HT-29 (cell line): ENCODE measurements at places on chromosomes 2 and 18.

GRCh38 chr2:158042666-158043065 is 59.0 kb upstream of the UPP2 start:
- no peak for DNase-seq

- no peak for DNase-seq
Observed at GRCh38 chr2:229646186-229646723, 68.1 kb downstream of the DNER start.

DNA sequence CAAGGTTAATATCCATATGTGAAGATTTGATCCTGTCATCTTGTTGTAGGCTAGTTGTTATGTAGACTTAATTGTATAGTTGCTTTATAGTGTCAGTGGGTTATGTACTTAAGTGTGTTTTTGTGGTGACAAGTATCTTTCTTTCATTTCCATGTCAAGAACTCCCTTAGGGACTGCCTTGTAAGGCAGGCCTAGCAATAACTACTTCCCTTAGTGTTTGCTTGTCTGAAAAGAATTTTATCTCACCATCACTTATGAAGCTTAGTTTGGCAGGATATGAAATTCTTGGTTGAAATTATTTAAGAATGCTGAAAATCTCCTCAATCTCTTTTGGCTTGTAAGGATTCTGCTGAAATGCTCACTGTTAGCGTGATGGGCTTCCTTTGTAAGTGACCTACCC is 467.6 kb downstream of the CDH2 start:
- no peak for DNase-seq

- DNase-seq: no peak
Observed at GRCh38 chr2:236209996-236210395, 41.8 kb upstream of the GBX2 start.

DNA sequence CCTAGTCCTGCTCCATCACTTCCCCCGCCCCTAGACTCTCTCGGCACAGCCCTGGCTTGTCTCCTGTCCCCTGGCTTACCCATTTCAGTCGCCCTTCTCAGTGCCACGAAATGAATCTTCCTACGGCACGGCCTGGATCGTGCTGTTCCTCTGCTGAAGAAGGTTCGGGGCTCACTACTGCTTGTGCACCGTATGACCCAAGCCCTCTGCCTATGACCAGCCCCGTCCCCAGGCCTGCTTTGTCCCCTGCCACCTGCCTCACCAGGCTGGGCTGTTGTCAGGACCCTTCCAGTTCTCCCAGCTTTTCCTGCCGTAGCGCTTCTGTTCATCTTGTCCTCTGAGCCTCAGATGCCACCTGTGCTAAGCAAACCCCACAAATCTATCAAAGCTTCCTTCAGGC is 13.9 kb downstream of the CHMP1B start:
- DNase-seq: no peak

- DNase-seq: peak; percentile 63
Observed at GRCh38 chr2:30336084-30336483, 104.8 kb downstream of the LBH start.

- DNase-seq: no peak
Observed at GRCh38 chr2:236793023-236794011, 223.7 kb downstream of the ACKR3 start.

DNA sequence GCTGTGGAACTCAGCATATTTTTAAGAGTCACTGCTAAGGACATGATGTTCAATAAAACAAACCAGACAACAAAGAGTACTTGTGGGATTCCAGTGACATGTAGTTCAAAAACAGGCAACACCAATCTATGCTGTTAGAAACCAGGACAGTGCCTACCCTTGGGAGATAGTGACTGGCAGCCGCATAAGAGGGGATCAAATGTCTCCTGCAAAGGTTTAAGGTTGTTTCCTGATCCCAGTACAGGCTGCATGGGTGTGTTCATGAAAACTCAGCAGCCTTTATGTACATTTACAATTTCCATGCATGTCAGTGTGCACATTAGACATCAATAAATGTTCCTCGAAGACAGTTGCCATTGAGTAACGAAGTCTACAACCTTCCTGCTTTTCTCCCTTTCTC is 183.8 kb downstream of the PID1 start:
- DNase-seq: no peak

DNA sequence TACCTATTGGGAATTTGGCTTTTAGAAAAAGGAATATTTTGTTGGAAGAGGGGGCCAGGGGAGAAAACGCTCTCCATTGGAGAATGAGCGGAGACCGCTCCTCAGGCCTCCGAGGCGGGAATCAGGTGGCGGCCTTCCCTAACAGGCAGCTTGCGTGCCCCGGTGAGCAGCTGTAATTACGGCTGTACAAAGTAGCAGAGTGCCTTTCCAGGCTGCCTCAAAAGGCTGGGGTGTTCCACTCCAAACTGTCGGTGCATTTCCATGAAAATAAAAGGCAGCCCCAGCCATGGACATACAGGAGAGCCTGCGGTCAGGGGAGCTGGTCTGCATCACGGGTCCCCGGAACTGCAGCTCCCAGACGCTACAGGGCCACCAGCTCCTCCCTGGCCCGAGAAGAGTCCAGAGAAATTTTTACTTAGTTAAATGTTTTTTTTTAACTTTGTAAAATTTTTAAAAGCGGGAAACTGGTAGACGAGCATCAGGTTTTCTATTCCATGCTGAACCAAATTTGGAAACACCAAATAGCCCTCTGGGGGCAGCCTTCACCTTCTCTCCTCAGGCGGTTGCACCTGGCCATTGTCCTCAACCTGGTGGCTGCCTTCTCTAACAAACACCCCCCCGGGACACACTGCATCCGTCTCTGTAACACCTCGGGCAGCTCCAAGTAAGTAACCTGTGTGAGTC is 209.3 kb upstream of the SALL3 start:
- no peak for DNase-seq

GRCh38 chr2:128438586-128438985 is 119.9 kb upstream of the HS6ST1 start:
- no peak for DNase-seq

- DNase-seq: no peak
Observed at GRCh38 chr2:136319237-136319636, 201.3 kb upstream of the CXCR4 start.

GRCh38 chr2:10579441-10579840 is 110.3 kb downstream of the NOL10 start:
- DNase-seq: no peak

GRCh38 chr2:145169285-145169684 is 649.4 kb upstream of the ZEB2 start:
- no peak for DNase-seq

DNA sequence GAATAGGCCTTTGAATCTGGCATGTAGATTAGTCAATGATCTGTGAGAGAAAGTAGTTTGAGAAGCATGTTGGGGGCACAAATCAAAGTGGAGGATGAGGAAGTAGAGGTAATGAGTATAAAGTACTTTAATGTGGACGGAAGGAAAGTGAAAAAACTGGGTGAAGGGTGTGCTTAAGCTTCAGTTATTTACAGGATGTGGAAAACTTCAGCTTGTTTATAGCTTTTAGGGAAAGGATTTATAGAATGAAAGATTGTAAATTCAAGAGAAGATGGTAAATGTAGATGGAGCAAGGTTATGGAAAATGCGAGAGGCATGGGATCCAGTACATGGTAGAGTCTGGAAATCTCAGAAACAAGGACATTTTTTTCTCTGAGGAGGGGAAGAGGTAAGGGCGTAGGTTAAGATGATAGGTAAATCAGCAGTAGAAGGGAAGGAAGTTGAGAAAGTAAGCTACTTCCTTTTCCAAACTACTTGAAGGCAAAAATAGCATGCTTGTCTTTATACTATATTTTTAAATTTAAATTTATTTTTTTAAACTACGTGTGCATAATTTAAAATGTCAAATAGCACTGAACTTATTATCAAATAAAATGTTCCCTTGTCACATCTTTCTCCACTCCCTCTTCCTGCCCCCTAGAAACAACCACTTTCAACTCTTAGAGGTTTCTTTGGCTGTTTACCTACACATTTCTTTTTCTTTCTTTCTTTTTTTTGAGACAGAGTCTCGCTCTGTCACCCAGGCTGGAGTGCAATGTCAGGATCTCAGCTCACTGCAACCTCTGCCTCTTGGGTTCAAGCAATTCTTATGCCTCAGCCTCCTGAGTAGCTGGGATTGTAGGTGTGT is 8.5 kb downstream of the FAM117B start:
- peak; percentile 59 for DNase-seq

GRCh38 chr2:224086226-224086914 is 47.3 kb upstream of the SERPINE2 start:
- peak; percentile 21 for DNase-seq

DNA sequence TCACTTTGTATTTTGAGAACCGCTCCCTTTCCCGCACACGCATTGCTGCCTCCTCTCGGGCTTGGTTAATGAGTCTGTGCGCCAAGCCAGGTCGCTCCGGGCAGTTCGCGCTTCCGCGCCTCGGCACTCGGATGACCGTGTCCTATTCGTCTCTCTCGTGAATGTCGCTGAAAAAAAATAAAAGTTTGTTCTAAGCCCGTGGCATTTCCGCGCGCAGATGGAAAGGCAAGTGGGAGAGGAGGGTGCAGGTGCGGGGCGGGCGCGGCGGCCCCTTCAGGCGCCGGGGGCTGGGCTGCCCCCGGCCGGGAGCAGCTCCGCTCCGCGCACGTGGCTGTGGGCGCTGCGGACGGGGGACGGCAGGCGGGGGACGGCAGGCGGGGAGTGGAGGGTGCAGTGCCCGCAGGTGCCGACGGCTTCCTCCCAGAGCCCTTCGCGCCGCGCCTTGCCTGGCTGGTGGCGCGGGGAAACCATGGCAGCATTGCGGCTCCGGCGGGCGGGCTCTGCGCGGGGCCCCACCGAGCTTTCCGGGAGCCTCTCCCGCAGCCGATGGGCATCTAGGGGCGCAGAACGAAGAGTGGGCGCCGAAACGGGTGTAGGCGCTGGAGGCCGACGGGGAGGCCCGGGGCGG is 159.6 kb upstream of the SIX2 start:
- DNase-seq: no peak

DNA sequence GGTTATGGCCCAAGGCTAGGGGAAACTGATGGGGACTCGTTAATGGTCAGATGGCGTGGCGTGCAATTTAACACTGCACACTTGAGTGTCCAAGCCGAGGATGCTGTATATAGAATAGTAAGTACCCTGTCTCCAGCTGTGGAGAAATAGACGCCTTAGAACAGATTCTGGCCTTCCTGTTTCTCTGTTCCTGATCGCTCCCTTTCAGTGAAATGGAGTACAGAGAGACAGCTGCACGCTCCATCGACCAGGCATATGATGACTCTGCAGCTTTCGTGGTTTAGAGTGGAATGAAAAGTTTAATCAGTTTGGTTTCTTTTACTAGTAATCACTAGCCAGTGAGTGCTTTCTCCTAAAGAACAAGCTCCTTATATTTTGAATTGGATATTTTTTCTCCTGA is 213.4 kb downstream of the NEDD4L start:
- DNase-seq: no peak

GRCh38 chr2:149562324-149562723 is 25.3 kb downstream of the MMADHC start:
- peak; percentile 49 for DNase-seq

- DNase-seq: no peak
Observed at GRCh38 chr2:170814533-170815230, 2.0 kb upstream of the GAD1 start.

GRCh38 chr2:146678516-146678915 is 1166.3 kb upstream of the ACVR2A start:
- DNase-seq: no peak

DNA sequence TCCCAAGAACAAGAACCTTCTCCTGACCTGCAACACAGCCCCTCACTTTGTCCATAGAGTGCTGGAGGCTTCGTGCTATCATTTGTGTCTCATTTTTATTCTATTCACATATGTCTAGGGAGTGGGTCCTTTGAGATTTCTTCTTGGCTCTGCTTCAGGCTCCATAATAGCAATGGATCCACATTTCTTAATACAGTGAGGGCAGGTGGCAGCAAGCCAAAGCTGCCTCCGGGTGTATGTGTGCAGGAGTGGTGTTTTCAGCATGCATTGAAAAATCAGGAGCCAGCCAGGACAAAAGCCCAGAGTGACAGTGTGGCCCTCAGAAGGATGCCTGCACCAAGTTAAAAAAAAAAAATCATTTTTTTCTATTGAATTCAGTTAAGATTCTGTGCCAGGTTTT is 115.1 kb upstream of the PELI1 start:
- DNase-seq: no peak

GRCh38 chr2:215466097-215466909 is 30.4 kb upstream of the FN1 start:
- DNase-seq: no peak

GRCh38 chr2:68774569-68775271 is 40.1 kb downstream of the ARHGAP25 start:
- no peak for DNase-seq

DNA sequence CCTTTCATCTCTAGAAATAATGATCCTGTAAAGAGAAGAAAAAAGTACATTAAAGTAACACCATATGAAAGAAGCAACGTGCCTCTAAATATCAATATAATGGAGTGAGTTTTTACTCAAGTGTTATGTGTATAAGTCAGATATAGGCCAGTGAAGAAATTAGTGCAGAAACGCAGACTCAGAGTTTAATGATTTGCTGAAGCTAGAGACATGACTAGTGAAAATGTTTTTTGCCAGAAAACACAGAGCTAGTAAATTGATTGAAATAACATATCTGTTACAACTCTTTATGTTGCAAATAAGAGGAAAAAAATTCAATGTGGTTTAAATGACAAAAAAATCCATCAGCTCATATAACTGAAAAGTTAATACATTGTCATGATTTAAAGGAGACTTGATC is 217.2 kb upstream of the NXPH2 start:
- no peak for DNase-seq

DNA sequence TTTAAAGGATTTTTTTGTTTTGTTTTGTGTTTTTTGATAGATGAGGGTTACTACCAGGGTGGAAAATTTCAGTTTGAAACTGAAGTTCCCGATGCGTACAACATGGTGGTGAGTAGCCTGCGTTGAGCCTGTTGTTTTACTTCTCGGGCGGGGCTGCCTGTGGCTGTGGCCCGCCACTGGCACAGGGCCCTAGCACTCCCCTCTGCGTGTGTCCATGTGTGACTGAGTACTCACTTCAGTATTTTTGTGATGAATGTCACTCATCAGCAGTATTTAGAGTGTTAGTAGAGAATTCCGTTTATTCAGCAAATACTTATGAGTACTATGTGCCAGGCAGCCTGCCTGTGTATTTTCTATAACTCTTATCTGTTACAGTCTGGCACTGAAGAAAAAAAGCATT is 44.3 kb upstream of the SCLY start:
- no peak for DNase-seq

DNA sequence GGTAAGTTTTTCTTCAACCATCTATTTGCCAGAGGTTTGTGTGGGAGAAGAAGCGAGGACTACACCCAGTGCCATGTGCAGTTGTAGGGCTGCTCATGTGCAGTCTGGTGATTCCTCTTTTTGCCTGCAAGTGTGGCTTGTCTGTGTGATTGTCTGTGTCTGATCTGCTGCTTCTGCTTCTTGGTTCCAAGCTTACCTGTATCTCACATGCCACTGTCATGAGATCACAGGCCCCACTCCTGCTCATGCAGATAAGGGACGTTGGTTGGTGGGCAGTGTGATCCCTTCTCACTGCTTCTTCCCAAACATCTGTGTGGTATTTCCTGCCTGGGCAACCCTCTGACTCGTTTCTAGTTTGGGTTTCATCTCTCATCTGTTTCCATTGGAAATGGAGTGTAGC is 27.1 kb downstream of the RRM2 start:
- no peak for DNase-seq

DNA sequence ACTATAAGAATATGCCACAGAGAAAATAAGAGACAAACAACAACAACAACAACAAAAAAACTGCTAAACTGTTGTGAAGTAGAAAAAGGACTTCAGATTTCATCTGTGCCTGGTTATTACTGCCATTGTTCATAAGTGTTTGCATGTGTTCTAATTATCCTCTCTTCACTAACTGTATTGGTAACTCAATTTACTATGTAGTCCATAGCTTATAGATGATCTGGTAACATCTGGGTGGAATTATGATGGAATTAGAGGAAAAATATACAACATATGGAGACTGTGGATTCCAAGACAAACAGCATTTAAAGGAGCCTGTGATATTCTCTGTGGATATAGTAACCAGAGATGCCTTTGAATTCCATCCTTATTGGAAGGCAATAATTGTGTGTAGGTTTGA is 1891.5 kb upstream of the PIK3C3 start:
- no peak for DNase-seq
